Hepatocyte (in vitro differentiated cells): ENCODE measurements at places on chromosomes 12 and 14. TPM values are rescaled to one million over a fixed set of nuclear protein-coding genes. Genes with fewer than 3 reads are reported as not detected.
A peak's percentile ranks its signal among the peaks of the same experiment; 100 is the strongest.

GRCh38 chr12:39372929-39373328 is 70.0 kb downstream of the KIF21A start:
- DNase-seq: no peak

DNA sequence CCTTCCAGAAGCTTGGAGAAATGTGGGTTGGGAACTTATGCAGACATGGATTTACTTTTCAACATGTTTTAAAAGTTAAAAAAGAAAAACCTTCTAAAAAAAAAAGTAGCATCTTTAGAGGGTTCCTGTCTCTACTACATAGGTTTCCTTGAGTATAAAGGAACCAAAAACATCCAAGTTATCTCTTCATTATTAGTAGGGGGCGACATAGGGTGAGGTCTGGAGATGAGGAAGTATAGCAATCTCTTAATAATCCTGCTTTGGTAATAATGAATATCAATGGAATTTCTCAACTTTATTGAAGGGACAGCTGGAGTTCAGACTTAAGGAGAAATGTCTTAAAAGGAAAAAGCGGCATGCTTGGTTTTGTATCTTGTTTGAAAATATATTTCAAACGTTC is 6.5 kb upstream of the PLXNC1 start:
- DNase-seq: no peak

DNA sequence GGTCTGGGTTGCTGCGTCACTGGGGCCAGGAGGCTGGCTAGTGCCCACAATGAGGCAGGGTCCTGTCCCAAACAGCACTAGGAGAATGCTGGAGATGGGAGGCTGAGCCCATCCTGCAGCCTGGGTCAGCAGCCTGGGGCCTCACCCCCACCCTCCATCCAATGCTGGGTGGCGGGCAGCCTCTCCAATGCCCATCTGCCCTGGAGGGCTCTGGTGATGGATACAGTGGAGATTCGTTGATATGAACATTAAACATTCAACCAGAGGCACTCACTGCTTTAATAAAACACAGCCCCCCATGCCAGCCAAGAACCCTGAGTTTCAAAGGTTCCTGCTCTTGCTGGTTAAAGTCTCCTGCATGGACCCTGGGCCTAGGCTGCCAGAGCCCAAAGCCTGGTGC is 19.5 kb upstream of the HHIPL1 start:
- no peak for DNase-seq

DNA sequence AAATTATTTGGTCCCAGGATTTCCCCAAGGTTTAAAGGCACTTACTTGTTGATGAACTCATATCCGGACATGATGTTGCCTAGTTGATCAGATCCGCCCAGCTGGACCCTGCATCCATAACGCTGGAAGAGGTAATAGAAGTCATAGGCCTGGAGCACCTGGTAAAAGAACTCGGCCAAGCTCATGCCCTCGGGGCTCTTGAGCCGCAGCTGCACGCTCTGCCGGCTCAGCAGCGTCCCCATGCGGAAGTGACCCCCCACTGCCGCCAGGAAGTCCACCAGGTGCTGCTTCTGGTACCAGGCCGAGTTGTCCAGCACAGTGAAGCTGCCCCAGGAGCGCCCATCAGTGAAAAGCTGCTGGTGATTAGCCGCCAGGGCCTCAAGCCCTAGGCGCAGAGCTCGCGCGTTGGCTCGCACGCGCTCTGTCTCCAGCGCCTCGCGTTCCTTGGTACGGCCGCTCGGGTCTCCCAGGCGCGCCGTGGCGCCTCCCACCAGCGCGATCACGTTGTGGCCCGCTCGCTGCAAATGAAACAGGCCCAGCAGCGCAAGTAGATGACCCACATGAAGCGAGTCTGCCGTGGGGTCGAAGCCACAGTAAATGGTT is 545 bp downstream of the YARS2 start:
- peak; percentile 89 for DNase-seq

GRCh38 chr14:69838881-69839416 is 40.3 kb upstream of the SMOC1 start:
- DNase-seq: no peak

The MYO1H gene
- not detected in 2 replicates for polyA plus RNA-seq

The RAB35 gene
- 24.0 and 26.0 TPM in 2 replicates for polyA plus RNA-seq

The GPR137C gene
- 1.3 and 1.7 TPM in 2 replicates for polyA plus RNA-seq

DNA sequence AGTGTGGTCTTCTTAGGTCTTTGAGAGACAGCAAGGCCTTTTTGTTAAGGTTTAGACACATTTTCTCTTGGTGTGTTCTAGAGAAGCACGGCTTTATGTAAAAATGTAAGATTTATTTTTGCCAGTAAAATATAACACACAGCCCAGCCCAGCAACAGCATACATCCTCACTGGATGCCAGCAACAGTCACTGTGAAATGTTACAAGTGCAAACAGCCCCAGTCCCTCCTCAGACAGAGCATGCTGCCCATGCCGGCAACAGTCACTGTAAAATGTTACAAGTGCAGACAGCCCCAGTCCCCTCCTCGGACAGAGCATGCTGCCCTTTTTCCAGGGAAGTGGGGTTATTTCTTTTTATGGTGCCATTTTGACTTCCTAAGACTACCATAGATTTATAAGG is 207.6 kb downstream of the CHST11 start:
- DNase-seq: no peak
